ENCODE measurements at places on chromosomes 1 and 21. TPM values are rescaled to one million over a fixed set of nuclear protein-coding genes. Genes with fewer than 3 reads are reported as not detected.

PLCH2 gene
- 0.13 TPM for total RNA-seq

FBXO44 gene
- total RNA-seq = 6.0 TPM

CAMK2N1 gene
- total RNA-seq = 10.9 TPM

NFASC gene
- total RNA-seq = not detected

AK5 gene
- 2.5 TPM for total RNA-seq

CFAP107 gene
- not detected for total RNA-seq

IKBKE gene
- total RNA-seq = 14.8 TPM

DUSP23 gene
- 59.7 TPM for total RNA-seq

NTRK1 gene
- total RNA-seq = under 0.01 TPM

ADORA1 gene
- not detected for total RNA-seq

S100A9 gene
- total RNA-seq = 0.95 TPM

CR1L gene
- total RNA-seq = not detected

ANXA9 gene
- not detected for total RNA-seq

Measured in pulmonary artery endothelial cell (primary cell).